ENCODE measurements at places on chromosomes 11 and 22.

DNA sequence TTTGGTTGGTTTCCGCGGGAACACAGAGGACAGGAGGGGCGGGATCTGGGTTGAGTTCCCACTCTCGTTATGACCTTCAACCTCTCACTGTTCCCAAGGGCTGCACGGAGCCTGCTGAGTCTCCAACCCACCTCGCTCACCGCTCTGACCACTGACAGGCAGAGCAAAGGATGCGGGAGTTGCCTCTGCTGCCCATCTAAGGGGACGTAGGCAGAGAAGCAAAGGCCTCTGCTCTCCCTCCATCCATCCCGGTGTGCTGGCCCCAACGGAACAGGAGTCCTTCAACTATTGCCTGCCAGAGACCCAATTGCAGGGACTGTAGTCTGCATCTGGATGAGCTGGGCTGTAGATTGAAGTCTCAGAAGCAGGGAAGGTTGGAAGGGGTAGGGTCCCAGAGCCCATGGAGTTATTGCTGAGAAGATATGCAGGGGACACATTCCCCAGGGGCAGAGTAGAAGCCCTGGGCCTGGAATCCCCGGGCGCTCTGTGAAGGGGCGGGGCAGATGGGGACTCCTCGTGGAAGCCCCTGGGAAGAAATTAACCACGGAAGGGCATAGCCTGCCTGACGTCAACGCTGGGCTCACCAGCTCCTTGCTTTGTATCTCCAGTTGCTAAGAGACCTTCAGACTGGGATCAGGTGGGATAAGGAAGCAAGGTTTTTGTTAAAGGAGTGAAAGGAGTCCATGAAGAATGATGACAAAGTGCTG lies 12.7 kb upstream of the FXYD2 start:
- no peak for DNase-seq

- DNase-seq = no peak
Measured at GRCh38 chr11:94669023-94669422, 99.1 kb upstream of the AMOTL1 start.

GRCh38 chr11:58549644-58550043 lies 26.0 kb downstream of the LPXN start:
- no peak for DNase-seq

- no peak for DNase-seq
Measured at GRCh38 chr11:77106321-77106720, 3.7 kb downstream of the OMP start.

- no peak for DNase-seq
Measured at GRCh38 chr11:128846985-128847384, 20.1 kb downstream of the KCNJ1 start.

- DNase-seq = no peak
Measured at GRCh38 chr11:118216621-118217481, 8.0 kb downstream of the JAML start.

GRCh38 chr11:105609341-105609781 lies 512 bp upstream of the GRIA4 start:
- no peak for DNase-seq

DNA sequence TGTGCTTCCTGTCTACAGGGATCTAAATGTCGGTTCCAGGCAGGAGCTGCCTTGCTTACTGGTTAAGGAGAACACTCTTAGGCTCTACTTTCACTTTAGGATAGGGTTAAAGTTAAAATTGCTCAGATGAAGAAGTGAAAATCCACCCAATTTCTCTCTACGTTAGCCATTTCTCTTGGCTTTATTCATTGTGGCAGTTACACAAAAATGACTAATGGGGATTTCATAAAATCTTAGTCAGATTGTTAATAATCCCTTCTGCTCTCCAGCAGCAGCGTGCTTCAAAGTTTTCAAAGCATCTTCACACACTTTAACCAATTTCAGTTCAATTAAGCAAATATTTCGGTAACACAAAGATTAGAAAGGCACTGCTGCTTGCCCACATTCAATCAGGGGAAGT lies 58.4 kb upstream of the RCN1 start:
- DNase-seq = no peak

DNA sequence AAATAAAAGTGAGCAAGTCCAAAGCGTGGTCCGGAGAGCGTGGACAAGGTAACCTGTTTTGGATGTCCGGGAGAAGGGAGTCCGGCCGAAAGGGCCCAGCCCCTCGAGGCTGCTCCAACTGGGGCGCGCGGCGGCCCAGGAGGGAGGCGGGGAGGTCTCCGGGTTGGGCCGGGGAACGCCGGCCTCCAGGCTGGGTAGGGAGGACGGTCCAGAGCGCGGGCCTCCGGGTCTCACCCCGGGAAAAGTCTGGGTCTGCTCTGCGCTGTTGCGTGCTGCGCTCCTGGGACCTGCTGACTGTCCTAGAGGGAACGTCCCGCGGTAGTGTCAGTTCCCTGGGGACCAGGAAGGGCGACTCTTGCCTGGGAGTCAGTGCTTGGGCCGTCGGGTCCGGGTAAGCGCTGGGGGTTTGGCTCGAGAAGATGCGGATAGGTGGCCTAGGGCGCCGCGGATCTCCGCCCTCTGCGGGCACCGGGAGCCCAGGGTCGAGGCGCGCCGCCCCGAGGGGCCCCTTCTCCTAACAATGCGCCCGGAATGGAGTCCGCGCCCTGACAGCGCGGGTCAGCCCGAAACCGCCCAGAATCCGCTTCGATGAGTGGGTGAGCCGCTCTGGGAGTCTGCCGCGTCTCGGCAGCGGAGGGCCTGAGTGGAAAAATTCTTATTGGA lies 988 bp upstream of the FLI1 start:
- no peak for DNase-seq

GRCh38 chr11:29937526-29937925 lies 79.3 kb downstream of the KCNA4 start:
- DNase-seq = no peak

- DNase-seq = no peak
Measured at GRCh38 chr11:86571273-86571948, 101.0 kb downstream of the ME3 start.

- no peak for DNase-seq
Measured at GRCh38 chr11:2264366-2265053, 5.9 kb downstream of the ASCL2 start.

GRCh38 chr22:46256358-46256958 lies 6.4 kb upstream of the CDPF1 start:
- no peak for DNase-seq

- DNase-seq = no peak
Measured at GRCh38 chr11:17026487-17027082, 12.4 kb upstream of the PLEKHA7 start.

- DNase-seq = no peak
Measured at GRCh38 chr11:12539572-12539971, 134.6 kb upstream of the TEAD1 start.

DNA sequence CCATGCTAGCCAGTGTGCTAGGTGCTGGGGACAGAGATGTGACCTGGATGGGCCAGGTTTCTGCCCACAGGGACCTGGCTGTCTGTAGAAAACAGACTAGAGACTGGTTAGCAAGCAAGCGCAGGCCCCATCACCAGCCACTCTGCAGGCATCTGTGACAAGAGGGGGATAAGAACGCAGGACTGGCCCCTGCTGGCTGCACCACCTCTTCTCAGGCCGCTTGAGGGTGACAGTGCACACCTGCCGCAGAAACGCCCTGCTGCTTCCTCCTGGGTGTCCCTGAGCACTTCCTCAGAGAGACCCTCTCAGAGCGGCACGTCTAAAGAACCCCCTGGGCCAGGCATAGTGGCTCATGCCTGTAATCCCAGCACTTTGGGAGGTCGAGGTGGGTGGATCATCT lies 5.9 kb upstream of the PICK1 start:
- no peak for DNase-seq

DNA sequence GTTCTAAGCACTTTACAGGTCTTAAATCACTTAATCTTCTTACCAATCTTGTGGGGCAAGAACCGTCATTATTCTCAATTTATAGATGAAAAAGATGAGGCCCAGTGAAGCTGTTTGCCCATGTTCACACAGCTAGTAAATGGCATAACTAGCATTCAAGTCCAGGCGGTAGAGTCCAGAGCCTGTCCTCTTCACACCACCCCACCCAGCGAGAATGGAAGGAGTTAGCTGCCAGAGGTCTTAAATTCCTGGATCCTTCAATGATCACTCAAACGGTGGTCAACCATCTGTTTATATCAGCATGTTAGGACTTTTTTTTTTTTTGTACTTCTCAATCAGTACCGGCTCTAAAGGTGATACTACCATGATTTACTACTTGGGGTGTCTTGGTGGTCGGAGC lies 43.3 kb downstream of the PARVA start:
- no peak for DNase-seq

- no peak for DNase-seq
Measured at GRCh38 chr11:17343257-17343656, 8.3 kb upstream of the NCR3LG1 start.

DNA sequence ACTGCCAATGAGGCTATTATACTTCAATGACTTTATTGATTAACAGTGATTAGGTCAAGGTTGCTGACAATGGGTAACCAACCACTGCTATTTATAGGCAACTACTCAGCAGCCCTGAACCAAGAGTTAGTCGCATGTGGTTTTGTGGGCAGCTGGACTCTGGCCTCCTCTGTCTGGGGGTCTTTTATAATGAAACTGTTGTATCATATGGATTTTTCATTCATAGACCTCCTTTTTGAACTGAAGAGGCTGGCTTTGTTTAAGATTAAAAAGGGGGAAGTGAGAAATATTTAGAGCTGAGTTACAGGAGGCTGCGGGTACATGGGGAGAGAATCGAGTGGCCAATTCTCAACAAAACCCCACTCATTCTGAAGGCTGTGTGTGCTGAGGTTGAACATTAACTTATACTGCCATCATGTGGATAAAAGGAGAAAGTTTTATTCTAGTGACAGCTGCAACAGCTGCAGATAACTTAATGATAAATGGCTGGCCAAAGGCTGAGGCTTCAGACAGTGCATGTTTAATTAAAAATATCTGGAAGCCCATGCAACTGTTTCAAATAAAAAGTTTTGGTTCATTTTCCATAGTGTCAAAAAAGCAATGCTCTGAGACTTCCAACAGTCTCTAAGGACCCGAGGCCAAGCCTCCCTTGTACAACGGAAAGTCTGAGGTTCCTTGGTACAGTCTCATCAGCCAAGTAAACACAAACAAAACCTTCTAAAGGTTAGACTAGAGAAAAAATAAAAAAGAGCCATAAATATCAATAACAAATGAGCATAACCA lies 682.6 kb downstream of the KCNA4 start:
- no peak for DNase-seq

GRCh38 chr22:28864878-28865596 lies 18.3 kb upstream of the ZNRF3 start:
- no peak for DNase-seq

DNA sequence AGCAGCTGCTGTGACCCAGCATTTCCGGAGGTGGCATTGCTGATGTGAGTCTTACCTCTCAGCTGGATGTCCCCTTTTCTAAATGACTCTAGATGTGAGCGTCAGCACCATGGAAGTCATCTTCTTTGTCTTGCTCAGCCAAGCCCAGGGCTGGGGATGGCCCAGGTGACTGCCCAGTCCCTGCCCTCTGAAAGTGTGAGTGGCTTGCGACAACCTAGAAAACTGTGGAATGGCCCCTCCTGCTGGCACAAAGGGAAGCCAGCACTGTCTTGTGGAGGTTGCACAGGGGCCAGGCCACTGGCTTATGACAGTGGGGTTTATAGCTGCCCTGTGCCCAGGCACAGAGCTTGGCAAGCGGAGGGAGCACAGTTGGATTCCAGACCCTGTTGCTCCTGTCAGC lies 6.2 kb downstream of the TUB start:
- no peak for DNase-seq

DNA sequence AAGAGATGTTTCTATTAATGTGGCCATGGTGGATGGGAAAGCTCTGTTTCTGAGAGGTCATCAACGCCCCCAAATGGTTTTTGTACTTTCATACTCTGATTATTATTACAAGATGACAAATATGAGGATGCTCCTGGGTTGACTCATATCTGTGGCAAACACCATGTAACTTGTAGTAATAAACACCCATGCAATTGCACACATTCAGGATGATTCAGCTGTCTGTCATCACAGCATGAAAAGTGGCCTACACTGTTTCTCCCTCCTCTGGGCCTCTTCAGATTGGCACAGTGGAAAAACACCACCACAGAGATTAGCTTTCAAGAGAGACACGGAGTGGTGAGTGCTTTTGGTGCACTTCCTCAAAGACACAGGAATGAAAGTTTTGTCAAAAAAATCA lies 85.4 kb downstream of the MTNR1B start:
- DNase-seq = no peak

GRCh38 chr11:129006161-129006560 lies 63.5 kb upstream of the TP53AIP1 start:
- no peak for DNase-seq

DNA sequence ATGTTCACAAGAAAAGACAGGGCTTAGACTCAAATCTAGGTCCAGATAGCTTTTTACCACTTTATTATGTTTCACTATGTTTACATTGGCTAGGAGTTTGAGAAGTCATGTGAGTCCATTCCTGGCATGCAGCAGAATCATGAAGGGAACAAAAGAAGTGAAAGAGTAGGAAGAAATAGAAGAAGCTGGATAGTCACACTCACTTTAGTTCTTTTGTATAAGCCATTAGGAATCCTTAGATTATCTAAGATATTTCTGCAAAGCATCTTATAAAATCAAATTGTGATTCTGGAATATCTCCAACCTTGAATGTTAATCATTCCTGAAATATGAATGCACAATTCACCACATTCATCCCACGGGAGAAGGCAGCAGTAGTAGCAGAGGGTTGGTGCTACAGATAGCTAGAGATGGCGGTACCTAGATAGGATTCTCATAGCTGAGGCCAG lies 31.9 kb downstream of the MAML2 start:
- no peak for DNase-seq

- DNase-seq = no peak
Measured at GRCh38 chr11:27158456-27159334, 118.1 kb downstream of the BBOX1 start.
